ENCODE measurements at places on chromosomes 2 and 18.

- DNase-seq = no peak
Measured at GRCh38 chr2:135096665-135097446, 44.8 kb downstream of the RAB3GAP1 start.

DNA sequence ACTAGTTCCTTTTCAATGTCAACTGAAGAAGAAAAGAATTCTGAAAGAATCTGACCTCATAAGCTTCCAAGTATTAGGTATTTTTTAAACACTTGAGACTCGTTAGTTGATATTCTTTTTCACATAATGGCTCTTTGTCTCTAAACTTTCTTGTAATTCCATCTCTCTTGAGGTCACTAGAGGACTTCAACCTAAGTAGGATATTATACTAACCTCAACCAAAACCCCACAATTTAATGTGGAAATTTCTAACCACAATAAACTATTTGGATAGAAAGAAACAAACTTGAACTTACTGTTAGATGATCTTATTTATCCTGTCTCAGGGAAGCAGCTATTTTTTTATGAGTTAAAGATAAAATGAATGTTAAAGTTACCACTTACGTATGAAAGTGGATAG lies 206.9 kb upstream of the FSIP2 start:
- DNase-seq = no peak

DNA sequence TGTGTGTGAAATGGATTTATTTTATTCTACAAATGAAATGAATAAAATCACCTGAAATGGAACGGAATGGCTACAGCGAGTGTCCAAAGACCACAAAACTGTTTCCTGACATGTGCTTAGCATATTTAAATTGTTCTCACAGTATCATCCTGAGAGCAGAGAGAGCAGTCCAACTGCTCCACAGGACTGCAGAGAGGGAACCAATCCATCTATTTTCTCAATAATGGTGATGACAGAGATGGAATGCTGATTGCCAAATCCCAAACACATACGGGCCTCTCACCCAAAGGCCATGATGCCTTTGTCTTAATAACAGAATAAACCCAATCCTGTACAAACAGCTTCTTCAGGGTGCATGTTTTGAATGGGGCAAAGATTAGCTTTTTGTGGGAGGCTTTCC lies 41.1 kb downstream of the STAT1 start:
- no peak for DNase-seq

DNA sequence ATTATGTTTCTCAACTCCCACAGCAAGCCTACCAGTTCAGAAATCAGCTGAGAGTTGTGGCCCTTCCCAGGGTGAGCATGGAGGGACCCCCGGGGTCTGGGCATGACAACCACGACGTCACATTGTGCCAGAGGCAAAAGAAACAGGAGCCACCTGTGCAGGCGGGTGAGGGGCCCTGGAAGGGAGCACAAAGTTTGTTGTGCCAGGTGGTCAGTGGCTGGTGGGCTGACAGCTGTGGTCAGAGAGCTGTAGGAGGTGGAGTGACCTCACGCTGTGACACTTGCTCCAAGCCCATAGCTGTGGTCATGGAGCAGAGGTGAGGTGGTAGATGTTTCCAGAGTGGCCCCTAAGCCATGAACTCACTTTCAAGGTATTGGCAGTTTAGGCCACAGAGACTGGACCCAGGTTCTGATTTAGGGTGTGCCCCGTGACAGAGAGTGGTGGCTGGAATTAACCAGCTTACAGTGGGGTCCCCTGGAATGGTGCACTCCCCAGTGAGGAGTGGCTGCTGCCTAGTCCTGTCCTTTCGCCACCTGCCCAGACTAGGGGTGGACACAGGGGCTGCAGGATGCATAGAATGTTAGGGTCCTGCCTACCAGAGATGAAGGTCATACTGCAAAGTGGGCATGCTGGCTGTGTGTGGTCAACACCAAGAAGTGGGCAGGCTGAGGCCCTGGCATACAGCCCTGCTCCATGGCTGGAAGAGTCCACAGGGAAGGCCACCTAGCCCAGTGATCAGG lies 136.4 kb downstream of the GLI2 start:
- DNase-seq = no peak

DNA sequence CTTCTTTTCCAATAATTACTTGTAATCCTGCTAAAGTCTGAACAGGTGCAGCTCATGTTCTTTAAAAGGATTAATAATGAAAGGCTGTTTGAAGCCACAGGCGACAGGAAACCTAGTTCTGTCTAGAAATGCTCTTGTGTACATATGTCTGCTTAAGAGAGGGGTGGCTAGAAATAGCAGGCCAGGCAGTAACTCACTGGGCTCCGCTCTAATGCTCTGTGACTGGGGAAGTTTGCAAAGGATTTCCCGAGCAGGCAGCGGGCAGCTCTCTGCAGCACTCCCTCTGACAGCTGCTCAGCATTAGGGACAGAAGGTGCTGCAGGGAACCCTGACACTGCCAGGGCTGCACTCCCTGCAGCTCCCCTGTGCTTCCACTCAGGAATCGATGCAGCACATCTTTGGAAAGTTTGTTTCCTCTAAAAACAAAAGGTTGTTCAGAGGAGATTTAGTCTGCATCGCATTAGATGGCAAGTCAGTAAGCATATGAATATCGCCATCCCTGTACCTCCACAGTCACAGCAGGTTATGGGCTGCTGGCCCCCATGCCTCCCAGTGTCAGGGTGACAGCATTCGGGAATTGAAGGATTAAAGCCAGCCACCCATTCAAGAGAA lies 33.1 kb upstream of the TTC39C start:
- DNase-seq = no peak

GRCh38 chr2:143600116-143600515 lies 470.9 kb downstream of the ARHGAP15 start:
- DNase-seq = no peak

DNA sequence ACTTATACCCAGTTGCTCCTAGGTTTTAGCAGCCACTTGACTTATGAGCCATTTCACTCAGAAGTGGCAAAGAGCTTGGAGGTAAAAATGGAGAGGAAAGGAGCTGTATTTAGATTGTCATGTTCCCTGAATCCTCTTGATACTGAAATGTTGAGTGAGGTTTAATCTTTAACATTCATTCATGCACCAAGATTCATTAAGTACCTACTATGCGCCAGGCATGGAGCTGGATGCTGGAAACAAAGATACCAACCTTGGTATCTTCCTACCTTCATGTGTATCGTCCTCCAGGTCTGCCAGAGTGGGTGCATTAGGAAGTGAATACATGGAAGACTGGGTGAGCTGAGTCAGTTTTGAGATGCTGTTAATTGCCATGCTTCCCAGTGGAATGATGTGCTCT lies 23.7 kb downstream of the TPGS2 start:
- no peak for DNase-seq

- DNase-seq = no peak
Measured at GRCh38 chr2:142306131-142306530, 175.3 kb upstream of the LRP1B start.

DNA sequence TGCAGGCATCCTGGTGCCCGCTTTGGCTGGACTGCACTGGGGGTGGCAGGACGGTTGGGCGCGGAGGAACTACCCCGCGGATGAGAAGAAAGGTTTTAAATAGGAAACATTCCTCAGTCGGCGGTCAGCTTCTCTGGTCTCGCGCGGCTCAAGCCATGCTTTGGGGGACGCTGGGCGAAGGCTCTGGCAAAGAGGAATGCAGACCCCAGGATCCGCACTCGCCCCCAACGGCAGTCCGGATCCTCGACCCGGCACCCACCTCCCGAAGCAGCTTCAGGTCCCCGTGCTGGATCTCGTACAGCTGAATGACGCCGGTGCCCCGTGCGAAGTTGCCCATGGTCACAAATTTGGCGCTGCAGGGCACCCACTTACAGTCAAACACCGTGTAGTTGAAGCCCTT lies 686 bp upstream of the PNO1 start:
- no peak for DNase-seq

DNA sequence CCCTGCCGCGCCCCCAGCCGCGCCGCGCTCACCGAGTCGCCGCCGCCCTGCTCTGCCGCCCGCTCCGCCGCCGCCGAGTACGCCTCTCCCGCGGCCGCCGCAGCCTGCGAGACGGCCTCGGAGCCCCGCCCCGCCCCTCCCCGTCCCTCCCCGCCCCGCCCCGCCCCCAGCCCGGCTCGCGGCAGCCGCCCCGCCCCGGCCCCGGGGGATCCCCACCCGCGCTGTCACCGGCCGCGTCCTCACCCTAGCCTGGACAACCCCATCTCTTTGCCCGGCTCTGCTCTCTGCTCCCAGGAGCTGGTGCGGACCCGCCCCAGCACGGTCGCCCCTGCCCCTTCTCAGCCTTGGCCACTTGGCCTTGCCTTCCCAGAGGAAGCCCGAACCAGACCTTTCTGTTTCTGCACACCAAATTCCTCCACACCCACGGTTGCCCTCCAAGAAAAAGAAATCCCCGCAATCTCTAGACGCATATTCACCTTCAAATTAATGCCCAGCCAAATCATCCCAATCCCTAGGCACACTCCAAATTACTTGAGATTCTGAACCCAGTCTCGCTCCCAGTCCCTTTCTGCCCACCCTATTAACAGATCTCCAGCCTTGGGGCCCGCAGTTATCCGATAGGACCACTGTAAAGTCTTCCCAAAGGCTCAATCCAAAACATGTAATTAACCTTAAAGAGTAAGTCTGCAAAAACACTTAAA lies at the start of gene CYRIA:
TSS of gene CYRIA (minus strand) at position 87 of the 701 bp plus-strand sequence. CDS start 77,715 bp downstream, outside the sequence.
- no peak for DNase-seq
